ENCODE measurements at places on chromosomes 11 and 22.

- DNase-seq, result no peak
Observed at GRCh38 chr11:74492084-74492483, 1.4 kb downstream of the LIPT2 start.

GRCh38 chr22:27803841-27804415, 2.4 kb upstream of the MN1 start:
- DNase-seq, result no peak

DNA sequence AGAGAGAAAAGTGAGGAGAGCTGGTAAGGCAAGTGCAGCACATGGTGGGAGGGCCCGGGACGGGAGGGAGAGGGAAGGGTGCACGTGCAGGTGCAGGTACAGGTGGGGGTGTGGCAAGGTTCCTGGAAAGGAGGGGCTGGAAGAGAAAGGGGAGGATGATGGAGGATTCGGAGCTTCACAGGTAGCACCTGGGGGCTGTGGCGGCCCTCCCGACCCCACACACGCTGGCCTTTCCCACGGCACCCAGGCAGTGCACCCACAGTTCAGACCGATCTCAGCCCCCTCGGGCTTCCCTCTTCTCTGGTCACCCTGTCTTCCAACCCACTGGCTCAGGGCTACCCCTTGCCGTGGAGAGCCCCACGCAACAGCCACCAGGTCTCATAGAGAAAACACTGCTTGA, 67.4 kb upstream of the A4GALT start:
- DNase-seq, result no peak

DNA sequence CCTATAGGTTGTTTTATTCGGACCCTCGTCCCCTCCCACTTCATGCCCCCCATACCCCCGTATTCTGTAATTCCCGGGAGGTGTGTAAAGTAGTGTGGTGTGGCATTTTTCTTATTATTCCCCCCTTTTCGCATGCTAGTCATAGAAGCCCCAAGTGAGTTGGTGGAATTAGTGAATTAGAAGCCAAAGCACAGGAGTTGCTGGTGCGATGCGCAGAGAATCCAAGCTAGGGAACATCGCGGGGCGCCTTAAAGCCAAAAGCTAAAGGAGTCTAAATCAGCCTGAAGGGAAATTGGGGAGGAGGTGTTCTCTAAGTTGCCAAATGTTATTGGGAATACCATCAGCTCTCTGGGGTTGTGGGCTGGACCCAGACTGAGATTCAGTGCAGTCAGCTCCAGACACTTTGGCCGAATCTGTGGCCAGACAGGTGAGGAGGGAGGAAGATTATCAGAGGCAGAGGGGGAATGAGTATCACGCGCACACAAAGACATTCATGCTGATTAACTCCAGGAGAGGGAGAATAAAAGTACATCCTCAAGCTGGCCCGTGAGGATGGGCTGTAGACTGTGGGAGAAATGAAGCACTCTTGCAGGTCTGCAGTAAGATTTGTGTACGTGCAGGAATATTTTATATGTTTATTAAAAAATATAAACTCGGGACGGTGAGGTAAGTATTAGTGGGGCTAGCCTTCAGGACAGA, 102.8 kb upstream of the HSD17B12 start:
- DNase-seq, result no peak

- DNase-seq, result no peak
Observed at GRCh38 chr11:47378836-47379170, 456 bp upstream of the SPI1 start.

GRCh38 chr11:118095493-118095892, 8.7 kb upstream of the SMIM35 start:
- DNase-seq, result no peak

GRCh38 chr11:1207401-1208143, 15.3 kb upstream of the MUC5B start:
- no peak for DNase-seq

DNA sequence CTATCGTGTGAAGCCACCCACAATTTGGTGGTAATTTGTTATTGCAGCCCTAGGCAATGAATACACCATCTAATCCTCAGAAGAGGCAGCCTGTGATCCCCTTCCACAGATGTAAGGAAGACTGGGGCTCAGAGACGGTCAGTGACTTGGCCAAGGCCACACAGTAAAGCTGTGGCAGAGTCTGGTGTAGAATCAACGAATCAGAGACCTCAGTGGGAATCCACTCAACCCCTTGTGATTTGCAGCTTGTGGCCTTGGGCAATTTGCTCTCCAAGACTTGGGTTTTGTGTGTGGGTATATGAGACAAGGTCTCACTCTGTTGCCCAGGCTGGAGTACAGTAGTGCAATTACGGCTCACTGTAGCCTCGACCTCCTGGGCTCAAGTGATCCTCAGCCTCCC, 1.9 kb downstream of the LGALS2 start:
- DNase-seq, result no peak

DNA sequence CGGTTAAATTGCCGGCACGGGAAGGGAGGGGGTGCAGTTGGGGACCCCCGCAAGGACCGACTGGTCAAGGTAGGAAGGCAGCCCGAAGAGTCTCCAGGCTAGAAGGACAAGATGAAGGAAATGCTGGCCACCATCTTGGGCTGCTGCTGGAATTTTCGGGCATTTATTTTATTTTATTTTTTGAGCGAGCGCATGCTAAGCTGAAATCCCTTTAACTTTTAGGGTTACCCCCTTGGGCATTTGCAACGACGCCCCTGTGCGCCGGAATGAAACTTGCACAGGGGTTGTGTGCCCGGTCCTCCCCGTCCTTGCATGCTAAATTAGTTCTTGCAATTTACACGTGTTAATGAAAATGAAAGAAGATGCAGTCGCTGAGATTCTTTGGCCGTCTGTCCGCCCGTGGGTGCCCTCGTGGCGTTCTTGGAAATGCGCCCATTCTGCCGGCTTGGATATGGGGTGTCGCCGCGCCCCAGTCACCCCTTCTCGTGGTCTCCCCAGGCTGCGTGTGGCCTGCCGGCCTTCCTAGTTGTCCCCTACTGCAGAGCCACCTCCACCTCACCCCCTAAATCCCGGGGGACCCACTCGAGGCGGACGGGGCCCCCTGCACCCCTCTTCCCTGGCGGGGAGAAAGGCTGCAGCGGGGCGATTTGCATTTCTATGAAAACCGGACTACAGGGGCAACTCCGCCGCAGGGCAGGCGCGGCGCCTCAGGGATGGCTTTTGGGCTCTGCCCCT, 529 bp upstream of the CCND1 start:
- DNase-seq, result no peak

GRCh38 chr11:20760811-20761210, 91.4 kb downstream of the NELL1 start:
- DNase-seq, result no peak

- DNase-seq, result no peak
Observed at GRCh38 chr11:130068546-130068985, 1.1 kb upstream of the APLP2 start.

DNA sequence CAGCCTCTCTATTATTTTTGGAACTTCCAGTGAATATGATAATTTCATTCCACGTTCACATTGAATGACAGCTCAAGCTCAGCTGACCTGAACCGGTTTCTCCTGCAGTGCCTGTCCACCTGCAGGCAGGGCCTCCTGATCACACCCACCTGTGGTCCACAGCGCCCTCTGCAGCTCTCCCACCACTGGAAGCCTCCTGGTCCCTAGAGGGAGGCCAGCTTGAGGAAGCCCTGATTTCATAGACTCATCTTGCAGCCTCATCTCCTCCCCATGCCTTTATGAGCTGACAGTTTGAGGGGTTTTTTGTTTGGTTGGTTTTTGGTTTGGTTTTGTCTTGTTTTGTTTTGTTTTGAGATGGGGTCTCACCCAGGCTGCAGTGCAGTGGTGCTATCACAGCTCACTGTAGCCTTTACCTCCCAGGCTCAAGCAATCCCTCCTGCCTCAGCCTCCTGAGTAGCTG, 29.9 kb upstream of the MALAT1 start:
- no peak for DNase-seq

DNA sequence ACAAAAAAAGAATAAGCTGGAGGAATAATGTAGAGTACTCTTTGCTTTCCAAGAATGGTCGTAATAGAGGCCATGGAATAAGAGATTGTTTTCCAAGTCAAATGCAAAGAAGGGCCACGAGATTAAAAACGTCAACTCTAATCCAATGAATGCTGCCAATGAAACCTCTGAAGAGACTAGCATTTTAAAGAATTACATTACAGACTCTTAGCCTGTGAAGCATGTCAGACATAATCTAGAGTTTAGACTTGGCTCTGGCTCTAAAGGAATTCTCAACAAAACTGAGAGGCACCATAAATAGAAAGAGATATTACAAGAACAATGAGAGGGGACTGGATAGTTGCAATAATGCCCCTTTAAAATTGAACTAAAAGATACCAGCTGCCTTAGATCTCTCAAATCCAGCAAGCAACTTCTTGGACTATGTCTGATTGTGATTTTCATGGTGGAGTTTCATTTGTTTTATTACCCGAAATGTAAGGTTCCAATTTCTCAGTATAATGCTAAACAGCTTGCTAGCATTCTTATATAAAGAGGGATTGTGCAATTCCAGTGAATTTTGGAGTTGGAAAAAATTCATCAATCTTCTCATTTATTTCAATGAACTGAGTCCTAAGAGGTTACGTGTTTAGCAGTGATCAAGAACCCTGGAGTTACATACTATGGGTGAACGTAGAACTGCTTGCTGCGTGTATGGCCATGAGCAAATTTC, 5.6 kb downstream of the ETS1 start:
- no peak for DNase-seq

DNA sequence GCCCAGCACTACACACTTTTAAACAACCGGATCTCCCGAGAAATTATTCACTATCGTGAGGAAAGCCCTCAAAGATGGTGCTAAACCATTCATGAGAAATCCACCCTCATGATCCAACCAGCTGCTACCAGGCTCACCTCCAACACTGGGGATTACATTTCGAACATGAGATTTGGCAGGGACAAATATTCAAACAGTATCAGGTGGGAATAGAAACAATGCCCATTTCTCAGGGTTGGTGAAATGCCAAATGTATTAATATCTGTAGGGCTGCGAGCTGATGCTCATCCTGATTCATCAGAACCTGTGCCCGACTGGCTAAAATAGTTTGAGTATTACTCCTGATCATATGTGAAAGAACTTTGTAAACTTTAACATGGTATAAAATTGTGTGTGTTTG, 15.8 kb upstream of the PTPRJ start:
- no peak for DNase-seq

DNA sequence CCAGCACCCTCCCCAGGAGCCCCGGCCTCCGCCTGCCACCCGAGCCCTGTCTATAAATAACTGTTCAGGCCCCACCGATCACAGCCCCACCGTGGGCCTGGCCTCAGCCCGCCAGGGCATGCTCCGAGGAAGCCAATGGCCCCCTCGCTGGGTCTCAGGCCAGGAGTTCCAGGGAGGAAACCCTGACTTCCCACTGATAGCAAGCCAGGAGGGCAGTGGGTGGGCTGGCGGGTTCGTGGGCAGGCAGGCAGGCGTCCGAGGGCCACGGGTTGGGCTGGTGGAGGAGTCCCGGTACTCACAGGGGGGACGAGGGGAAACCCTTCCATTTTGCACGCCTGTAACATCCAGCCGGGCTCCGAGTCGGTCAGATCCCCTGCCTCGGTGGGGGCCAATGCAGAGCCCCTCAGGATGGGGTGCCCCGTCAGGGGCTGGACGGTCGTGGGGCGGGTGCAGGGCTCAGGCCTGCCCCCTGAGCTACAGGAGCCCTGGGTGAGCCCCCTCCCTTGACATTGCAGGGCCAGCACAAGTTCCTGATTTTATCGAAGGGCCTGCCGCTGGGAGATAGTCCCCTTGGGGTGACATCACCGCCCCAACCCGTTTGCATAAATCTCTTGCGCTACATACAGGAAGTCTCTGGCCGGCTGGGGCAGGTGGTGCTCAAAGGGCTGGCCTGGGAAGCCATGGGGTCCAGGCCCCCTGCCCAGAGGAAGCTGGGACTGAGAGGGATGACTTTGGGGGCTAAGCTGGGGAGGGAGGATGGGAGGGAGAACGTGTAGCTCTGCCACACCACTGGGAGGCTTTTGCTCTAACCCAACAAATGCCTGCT, at the start of gene SPI1:
TSS of gene SPI1 (minus strand) at position 538 of the 826 bp plus-strand sequence. CDS start at position 344, 194 bp downstream.
- DNase-seq, result no peak

GRCh38 chr11:66957971-66958231, 282 bp downstream of the PC start:
- no peak for DNase-seq

GRCh38 chr11:87726506-87726905, 448.7 kb downstream of the RAB38 start:
- DNase-seq, result no peak

DNA sequence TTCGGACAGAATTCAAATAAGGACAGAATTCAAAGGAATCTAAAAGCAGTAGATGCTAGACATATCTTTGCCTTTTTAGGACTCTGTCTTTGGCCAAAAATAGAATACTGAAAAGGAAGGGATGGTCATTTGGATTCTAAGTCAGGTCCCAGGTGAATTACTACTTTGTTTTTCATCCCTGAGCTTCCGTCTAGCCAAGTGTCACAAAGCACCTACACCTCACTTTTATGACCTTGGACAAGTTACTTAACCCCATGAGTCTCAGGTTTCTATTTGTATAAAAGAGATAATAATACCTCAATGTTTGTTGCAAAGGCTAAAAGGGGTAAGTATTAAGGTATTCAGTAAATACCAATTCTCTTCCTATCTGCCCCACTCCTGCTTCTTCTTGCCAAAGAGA, 7.3 kb downstream of the KIF18A start:
- DNase-seq, result no peak

DNA sequence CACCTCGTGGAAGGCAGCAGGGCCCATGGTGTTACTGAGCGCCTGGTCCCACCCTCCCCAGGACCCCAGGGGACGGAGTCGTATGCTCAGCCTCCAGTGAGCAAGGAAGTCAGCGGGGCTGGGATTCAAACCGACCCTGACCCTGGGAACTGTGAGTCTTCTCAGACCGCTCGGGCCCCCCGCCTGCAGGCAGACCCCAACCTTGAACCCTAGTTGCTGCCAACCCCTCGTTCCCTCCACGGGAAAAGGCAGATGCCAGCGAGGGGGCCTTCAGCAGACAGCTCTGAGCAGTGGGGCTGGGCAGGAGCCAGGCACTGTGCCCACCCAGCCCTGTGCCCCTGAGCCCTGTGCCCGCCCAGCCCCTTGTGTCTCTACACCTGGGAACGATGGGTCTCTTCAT, 6.4 kb downstream of the SLC16A8 start:
- DNase-seq, result no peak

GRCh38 chr22:29112681-29113080, 39.8 kb downstream of the KREMEN1 start:
- no peak for DNase-seq

- DNase-seq, result no peak
Observed at GRCh38 chr11:77094841-77095365, 7.7 kb upstream of the OMP start.

DNA sequence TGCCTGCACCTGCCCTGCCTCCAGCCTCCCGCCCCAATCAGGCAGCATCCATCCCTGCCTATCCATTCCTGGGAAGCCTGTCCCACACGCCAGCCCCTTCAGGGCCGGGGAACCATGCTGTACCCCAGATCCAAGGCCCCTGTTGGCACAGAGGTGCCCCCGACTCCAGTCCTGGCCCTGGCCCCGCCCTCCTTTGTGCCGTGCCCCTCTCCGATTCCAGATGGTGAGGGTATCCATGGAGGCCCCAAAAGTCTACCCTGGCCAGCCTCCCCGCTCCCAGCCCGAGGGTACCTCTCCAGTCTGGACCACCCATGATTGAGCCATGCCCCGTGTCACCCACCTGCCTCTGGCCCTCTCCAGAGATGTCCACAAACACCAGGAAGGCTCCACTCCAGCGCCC, 2.7 kb upstream of the TH start:
- DNase-seq, result no peak
